Stimulated activated CD4-positive, alpha-beta T cell treated with anti-CD3 and anti-CD28 coated beads, Interleukin-15, amount 100 ng/mL, for 1 hour (primary cell): ENCODE measurements at places on chromosomes 3 and 15.

DNA sequence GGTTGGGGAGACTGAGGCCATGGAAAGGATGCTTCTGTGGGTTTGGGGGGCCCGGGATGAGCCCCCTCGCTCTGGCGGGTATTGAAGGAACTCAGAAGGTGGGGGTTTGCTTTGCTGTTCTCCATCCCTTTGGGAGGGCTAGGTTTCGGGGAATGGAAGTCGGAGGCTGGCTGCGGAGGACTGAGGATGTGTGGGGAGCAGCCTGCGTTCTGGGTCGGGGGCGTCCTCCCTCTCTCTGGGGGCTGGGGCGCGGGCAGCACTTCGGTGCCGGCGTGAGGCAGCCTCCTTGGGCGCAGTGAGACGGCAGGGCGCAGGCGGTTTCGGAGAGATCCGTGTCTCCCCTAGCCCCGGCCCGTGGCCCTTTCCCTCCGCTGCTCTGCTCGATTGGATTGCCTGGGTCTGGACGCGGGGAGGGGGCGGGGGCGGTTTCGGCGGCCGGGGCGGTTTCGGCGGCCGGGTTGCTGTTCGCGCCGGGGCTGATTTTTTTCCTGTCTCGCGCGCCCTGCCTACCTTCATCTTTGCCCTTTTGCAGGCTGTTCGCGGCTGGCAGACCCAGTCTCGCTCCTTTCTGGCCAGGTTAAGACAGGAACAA is 1.4 kb downstream of the PTPRG start:
- DNase-seq, result no peak

- DNase-seq, result no peak
Measured at GRCh38 chr3:197545571-197545970, 10.2 kb downstream of the BDH1 start.

GRCh38 chr3:119774444-119774843 is 7.5 kb upstream of the NR1I2 start:
- no peak for DNase-seq

GRCh38 chr3:126208606-126209256 is 28.3 kb upstream of the ALDH1L1 start:
- DNase-seq, result no peak

DNA sequence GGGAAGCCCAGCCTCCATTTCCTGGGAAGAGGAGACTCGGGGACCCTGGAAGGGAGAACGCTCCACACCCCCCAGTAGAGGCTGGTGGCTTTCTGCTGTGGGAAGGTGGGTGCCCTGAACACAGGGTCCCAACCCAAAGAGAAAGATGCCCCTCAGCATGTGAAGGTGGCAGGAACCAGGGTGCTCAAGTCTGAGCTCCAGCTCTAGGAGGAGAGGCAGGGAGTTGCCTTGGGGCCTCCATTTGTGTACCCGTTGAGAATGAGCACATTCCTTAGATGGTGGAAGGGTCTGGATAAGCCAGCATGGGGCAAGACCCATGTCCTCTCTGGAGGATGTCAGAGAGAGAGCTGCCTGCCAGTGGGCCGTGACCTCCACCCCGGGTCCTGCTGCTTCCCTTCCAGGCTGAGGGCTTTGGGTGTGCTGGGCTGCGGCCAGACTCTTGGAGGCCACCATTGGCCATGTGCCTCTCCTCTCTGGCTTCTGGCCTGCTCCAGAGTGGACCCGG is 212.4 kb downstream of the TBC1D2B start:
- no peak for DNase-seq

DNA sequence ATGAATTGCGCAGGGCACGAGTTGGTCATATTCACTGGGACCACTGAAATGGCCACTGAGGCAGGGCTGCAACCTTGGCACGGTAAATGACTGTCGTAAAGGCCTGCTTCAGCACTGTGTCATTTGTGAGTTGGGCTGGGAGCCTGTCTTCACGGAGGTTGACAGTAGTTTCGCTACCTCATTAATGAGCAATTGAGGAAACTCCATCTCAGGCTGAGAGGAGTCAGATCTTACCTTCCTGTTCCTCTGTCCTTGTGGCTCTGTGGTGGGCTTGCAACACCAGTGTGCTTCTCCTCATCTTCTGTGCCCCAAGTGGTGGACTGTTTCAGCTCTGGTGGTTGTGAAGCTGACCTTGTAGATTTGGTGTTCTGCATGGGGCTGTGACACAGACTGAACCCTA is 80.1 kb upstream of the EIF1B start:
- no peak for DNase-seq

- peak; percentile 67 for DNase-seq
Measured at GRCh38 chr15:70763120-70763949, at the start of gene UACA. Gene UACA (minus strand): TSS chr15:70763558. CDS start chr15:70763407, 151 bp downstream.

DNA sequence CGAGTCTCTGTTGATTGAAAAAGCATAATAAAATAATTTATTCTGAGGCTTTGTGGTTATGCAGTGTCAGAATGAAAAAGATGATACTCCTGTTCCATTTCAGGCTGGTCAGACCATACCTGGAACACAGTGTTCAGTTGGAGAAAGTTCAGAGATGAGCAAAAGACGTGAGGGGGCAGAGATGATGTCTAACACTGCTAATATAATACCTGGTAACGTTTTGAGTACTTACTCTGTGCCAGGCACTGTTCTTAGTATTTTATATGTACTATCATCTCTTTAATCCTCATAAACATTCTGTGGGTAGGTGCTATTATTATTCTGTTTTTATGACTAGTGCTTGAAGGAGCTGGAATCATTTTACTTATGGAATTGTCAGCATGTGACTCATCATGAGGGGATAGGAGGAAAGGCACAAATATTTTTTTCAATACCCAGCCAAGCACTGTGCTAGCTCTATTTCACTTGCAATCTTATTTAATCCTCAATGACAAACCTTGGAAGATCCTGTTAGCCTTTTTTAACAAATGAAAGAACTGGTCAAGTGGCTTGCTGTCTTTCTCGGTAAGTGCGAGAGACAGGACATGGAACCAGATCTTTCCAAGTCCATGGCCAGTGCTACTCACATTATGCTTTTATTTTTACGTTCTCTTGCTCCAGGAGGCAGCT is 31.8 kb downstream of the IQGAP1 start:
- DNase-seq, result no peak
